ENCODE measurements at places on chromosomes 16 and 17. TPM values are rescaled to one million over a fixed set of nuclear protein-coding genes. Genes with fewer than 3 reads are reported as not detected.

The NRN1L gene
- total RNA-seq: not detected

The UNC13D gene
- 8.6 TPM for total RNA-seq

The CA4 gene
- total RNA-seq: 6.2 TPM

The P2RX5 gene
- 0.52 TPM for total RNA-seq

The ZG16 gene
- total RNA-seq: 0.99 TPM

The PMM2 gene
- total RNA-seq: 34.8 TPM

The ACSM2A gene
- not detected for total RNA-seq

The SLC12A3 gene
- not detected for total RNA-seq

The KRTAP1-1 gene
- not detected for total RNA-seq

The GPR179 gene
- total RNA-seq: under 0.01 TPM

The MRPL58 gene
- total RNA-seq: not detected

DNA sequence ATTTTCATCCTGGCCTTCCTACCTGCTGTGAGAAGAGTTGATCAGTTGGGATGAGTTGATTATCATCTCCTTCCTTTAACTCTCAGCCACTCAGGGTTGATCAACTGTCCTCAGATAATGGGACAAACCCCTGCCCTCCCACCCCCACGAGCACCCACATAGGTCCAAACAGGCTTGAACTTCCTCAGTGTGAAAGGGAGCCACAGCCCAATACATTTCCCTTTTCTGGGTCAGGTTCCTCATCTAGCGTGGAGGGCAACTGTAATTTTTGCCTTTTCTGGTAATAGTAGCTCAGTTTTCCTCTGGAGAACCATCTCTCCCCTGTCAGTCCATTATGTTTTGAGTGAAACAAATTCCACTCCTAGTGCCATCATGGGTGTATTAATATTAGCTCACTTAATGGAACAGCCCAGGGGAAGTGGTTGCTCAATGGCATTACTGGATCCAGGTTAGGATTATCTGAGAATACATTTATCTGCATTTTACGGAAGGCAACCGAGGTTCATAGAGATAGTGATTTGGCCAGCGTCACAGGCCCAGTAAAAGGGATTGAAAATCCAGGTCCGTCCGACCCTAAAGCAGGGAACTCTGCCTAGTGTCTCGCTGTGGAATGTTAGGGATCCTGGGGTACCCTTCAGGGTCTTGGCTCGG, 476 bp upstream of the LPCAT2 start:
- no peak for DNase-seq

GRCh38 chr16:67598527-67598926, 36.2 kb downstream of the CTCF start:
- DNase-seq: no peak

GRCh38 chr17:31073411-31073810, 21.4 kb upstream of the NF1 start:
- no peak for DNase-seq

- peak; percentile 61 for DNase-seq
Observed at GRCh38 chr16:20319406-20319805, 7.9 kb downstream of the GP2 start.

GRCh38 chr16:30841332-30841731, 52.5 kb downstream of the BCL7C start:
- DNase-seq: no peak

DNA sequence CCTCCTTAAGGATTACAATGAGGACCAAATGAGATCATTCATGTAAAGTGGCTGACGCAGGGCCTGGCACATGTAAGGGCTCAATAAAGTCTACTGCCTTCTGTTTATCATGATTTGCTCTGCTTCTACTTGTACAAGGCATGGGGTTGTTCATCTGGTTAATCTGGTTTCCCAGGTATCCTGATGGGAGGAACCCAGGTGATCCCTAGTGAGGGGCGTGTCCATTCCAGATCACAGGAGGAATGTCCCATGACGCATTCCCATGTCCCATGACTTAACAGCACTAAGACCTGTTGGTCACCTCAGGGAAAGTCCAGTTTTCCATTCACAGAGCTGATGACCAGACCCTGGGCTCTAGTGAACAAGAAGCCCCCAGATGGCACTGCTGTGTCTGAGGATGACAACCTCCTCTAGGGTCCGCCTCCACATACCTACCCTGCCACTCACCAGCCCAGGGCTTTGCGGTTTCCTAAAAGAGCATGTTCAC, 11.5 kb upstream of the TPPP3 start:
- peak; percentile 94 for DNase-seq

- no peak for DNase-seq
Observed at GRCh38 chr16:1535391-1536291, 2.2 kb downstream of the TMEM204 start.

DNA sequence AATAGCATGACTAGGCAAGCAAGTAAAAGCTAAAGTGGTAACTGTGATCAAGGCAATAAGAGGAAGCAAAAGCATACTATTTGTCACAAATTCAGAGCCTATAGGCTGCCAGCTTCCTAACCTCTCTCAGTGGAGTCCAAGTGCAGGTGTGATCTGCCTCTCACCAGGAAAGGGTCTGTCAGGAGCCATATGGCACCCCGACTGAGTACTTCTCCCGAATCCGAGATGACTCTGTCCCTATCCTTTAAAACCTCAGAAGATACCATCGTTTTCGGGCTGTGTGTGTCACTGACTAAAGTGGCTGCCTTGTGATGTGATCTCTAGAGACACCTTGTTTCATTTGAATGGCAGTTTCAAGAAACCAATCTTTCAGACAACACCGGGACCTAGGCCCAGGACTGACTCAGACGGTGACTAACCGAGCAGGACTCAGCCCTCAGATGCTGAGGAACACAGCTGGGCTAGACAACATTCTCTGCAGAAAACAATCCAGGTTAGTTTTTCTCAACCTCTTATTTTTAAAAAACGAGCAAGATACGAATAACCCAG, 63.6 kb downstream of the SMG6 start:
- peak; percentile 33 for DNase-seq

GRCh38 chr17:61249649-61250299, 149.9 kb upstream of the TBX2 start:
- no peak for DNase-seq

GRCh38 chr16:15961571-15962090, 12.2 kb downstream of the ABCC1 start:
- no peak for DNase-seq

- DNase-seq: peak; percentile 88
Observed at GRCh38 chr17:44218344-44219107, 949 bp downstream of the UBTF start.

DNA sequence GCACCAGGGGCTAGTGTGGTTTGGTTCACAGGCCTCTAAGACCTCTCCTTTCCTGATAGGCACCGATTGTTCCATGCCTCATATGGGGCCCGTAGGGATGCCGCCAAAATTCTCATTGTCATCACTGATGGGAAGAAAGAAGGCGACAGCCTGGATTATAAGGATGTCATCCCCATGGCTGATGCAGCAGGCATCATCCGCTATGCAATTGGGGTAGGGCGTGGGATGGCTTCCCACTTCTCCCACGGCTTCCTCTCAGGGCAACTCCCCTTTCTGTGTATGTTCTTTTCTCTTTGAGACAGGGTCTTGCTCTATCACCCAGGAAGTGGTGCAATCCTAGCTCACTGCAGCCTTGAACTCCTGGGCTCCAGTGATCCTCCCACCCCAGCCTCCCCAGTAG, 5.3 kb downstream of the ITGAX start:
- DNase-seq: no peak

DNA sequence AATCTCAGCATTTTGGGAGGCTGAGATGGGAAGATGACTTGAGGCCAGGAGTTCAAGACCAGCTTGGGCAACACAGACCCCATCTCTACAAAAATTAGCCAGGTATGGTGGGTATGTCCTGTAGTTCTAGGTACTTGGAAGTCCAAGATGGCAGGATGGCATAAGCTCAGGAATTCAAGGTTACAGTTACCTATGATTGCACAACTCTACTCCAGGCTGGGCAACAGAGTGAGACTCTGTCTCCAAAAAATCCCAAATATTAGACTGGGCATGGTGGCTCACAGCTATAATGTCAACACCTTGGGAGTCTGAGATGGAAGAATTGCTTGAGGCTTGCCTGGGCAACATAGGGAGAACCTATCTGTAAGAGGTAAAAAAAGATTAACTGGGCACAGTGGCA, 63.4 kb downstream of the CRLF3 start:
- no peak for DNase-seq

DNA sequence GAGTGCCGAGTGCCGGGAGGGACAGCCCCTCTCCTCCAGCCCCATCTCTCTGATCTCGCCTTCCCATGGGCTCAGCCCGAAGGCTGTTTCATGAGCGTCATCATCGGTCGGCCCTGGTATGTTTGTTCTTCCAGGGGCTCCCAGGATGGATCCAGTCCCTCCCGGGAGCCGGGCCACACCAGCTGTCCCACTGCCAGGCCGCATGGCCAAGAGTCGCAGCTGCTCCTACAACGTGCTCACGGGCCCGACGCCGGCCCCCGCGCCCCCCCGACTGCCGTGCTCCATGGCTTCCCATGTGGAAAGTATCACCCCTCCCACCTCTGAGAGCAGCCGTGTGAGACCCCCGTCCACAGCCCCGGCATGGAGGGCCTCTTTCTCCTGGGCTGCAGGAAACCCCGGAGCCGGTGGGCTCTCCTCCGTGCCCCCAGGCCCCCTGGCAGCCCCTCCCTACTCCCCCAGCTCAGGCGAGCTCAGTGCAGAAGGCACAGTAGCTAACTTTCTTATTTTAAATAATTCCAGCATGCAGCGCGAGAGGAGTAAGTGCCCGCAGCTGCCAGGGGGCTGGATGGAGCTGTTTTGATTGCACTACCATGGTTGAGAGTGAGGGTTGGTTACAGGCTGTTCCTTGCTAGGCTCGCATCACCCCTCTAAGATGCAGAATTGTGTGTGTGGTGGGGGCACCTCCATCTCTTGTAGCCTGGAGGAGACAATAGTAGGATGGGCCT, 26.6 kb upstream of the GSE1 start:
- DNase-seq: peak; percentile 75

- no peak for DNase-seq
Observed at GRCh38 chr16:1050516-1050915, 22.0 kb upstream of the SSTR5 start.

- no peak for DNase-seq
Observed at GRCh38 chr16:48505705-48506104, 104.3 kb downstream of the N4BP1 start.

- DNase-seq: no peak
Observed at GRCh38 chr17:65434878-65435277, 126.6 kb downstream of the AXIN2 start.

DNA sequence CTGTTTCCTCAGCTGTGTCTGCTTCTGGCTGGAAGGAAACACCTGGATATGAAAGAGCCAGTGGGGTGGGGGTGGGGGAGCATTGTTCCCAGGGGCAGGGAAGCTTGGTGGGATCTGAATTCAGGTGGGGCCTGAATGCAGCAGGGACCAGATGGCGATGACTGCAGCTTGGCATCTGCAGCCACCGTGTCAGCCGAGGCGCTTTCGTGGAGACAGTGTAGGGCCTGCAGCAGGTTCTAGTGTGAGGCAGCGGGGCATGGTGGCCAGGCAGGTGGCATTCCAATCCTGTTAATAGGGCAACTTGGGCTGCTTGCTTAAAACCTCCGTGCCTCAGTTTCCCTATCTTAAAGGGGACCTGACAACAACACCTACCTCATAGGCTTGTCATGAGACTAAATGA, 1.7 kb downstream of the PIK3R6 start:
- DNase-seq: no peak

DNA sequence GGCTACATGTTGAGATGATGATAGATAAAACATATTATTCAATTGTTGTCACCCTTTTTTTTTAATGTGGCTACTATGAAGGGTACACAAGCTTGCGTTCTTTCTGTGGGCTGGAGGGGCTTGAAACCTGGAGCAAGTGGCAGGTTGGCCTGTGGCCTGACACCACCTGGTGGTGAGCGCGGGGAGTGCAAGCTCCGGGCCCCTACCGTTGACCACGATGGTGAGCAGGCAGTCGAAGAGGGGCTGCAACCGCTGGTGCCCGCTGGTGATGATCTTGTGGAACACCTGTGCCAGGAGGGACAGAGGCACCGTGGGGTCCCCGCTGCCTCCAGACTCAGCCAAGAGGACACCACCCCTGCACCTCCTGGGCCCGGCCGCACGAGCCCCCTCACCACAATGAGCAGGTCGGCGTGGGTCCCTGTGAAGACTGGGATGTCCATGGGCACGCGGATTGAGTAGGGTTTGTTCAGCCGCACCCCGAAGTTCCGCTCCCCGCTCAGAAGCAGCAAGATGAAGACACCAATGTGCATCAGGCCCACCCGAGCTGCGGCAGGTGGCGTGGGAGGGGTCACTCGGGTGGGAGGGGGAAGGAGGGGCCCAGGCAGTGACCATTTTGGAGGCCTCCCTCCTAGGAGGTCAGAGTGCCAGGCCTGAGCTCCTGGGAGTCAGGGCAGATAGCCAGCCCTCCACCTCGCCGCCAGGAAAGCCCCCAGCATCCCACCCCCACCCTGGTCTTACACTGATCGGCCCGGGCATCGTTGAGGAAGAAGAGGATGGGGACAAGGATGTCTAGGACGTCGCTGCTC, 14.4 kb downstream of the HID1 start:
- peak; percentile 70 for DNase-seq

GRCh38 chr16:67537636-67538591, 9.3 kb downstream of the RIPOR1 start:
- DNase-seq: peak; percentile 66

DNA sequence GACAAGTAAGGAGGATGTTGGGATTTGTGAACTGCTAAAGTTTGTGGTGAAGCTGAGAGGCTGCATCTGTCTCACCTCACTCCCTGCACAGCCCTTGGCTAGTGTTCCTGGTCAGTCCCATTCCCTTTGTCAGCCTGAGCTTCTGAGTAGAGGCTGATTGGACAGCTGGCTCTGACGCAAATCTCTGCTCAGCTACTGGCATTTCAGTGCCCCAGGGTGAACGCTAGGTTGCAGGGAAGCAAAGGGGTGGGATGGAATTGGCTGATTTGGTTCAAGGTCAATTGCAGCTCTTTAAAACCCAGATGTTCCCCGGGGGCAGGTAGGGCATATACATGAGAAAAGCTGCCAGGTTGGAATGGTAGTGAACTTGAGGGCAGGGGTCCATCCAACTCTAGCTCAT, 23.1 kb upstream of the CNOT1 start:
- DNase-seq: no peak

All from body of pancreas (tissue), 4 donors.